Activated gamma-delta T cell treated with anti-CD3 and anti-CD28 coated beads, Interleukin-2, amount 50 U/mL, for 16 hours (primary cell): ENCODE measurements at places on chromosomes 4 and X.

DNA sequence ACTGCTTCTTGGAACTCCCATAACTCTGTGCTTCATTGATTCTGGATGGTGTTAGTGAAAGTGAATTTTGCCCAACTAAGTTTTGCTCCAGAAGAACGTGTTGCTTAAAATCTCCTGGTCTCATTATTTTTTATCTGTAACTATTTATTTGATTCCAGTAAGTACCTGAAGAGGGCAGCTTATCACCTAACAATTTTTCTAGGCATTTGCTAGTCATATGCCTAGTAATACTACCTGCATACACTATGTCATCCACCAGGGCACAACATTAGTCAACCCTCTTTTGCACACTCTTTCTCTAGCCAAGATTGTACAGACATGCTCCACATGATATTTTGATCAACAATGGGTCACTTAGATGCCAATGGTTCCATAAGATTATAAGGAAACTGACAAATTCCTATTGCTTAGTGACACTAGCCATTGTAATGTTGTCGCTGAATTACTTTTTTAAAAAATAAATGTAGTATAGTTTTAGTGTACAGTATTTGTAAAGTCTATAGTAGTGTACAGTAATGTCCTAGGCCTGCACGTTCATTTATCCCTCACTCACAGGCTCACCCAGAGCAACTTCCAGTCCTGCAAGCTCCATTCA is 499.9 kb upstream of the AADAT start:
- no peak for DNase-seq

- no peak for DNase-seq
Observed at GRCh38 chr4:78336093-78336943, 215.3 kb upstream of the ANXA3 start.

DNA sequence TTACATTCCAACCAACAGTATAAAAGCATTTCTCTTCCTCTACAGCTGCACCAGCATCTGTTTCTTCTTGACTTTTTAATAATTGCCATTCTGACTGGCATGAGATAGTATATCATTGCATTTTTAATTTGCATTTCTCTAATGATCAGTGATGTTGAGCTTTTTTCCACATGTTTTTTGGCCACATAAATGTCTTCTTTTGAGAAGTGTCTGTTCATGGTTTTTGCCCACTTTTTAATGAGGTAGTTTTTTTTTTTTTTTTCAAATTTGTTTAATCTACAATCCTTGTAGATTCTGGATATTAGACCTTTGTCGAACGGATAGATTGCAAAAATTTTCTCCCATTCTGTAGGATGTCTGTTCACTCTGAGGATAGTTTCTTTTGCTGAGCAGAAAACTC is 39.5 kb upstream of the TBC1D19 start:
- DNase-seq, result no peak

DNA sequence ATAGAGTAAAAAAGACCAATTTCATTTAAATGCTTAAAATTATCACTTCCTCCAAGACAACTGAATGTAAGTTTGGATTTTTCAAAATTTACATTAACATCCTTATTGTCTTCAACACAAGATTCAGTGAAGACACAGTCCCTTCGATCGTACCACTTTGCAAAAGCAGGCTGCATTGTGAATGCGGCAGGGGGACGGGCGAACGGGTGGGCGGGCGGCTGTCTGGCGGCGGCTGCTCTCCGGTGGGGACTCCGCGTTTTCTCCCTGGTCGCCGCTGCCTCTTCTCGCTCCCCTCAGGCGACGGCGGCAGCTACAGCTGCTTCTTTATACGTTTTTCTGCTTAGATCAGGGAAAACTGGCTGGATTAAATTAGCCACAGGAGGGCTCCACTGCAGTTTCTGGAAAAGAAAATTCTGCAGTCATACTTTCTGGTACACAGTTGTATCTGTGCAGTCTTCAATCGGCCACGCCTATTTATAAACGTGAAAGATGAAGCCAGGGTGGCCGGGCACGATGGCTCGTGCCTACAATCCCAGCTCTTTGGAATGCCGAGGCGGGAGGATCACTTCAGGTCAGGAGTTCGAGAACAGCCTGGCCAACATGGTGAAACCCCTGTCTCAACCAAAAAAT is 33.9 kb upstream of the HPF1 start:
- DNase-seq, result no peak

- no peak for DNase-seq
Observed at GRCh38 chrX:124257924-124258702, 74.3 kb upstream of the TEX13D start.

DNA sequence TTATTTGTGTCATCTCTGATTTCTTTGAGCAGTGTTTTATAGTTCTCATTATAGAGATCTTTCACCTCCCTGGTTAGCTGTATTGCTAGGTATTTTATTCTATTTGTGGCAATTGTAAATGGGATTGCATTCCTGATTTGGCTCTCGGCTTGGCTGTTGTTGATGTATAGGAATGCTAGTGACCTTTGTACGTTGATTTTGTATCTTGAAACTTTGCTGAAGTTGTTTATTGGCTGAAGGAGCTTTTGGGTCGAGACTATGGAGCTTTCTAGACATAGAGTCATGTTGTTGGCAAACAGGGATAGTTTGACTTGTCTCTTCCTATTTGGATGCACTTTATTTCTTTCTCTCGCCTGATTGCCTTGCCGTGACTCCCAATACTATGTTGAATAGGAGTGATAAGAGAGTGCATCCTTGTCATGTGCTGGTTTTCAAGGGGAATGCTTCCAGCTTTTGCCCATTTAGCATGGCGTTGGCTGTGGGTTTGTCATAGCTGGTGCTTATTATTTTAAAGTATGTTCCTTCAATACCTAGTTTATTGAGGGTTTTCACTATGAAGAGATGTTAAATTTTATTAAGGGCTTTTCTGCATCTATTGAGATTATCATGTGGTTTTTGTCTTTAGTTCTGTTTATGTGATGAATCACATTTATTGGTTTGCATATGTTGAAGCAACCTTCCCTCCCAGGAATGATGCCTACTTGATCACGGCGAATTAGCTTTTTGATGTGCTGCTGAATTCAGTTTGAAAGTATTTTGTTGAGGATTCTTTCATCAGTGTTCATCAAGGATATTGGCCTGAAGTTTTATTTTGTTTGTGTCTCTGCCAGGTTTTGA is 72.7 kb upstream of the BOD1L1 start:
- DNase-seq, result no peak

DNA sequence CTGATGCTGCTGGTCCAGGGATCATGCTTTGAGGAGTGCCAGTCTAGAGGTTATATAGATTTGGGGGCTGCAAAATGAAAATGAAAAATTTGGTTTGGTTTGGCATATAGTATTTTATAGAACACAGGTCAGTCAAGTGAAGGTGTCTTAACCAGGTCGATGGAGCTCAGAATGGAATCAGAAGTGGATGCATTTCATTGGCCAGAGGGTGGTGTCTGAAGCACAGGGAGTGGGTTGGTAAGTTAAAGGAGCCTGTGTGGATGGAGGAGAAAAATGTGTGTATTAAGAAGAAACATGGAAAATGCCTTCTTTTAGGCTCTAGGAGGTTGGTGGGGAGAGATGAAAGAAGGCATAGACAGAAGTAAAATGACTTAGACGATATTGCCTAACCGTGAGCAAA is 8.6 kb downstream of the GALNT7 start:
- no peak for DNase-seq

GRCh38 chrX:1106478-1107210 is 105.8 kb downstream of the CRLF2 start:
- DNase-seq, result no peak

DNA sequence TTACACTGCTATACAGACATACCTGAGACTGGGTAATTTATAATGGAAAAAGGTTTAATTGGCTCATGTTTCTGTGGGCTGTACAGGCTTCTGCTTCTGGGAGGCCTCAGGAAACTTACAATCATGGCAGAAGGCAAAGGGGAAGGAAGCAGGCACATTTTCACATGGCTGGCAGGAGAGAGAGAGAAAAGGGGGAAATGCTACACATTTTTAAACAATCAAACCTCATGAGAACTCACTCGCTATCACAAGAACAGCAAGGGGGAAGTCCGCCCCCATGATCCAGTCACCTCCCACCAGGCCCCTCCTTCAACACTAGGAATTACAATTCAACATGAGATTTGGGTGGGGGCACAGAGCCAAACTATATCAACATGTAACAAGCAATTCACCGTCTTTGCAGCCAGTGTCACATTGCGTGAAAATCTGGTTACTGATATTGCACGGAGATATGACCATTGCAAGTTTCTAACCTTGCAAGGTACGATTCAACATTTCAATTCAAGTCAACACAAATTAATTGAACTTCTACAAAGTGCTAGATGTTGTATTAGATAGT is 61.7 kb upstream of the RELL1 start:
- no peak for DNase-seq

DNA sequence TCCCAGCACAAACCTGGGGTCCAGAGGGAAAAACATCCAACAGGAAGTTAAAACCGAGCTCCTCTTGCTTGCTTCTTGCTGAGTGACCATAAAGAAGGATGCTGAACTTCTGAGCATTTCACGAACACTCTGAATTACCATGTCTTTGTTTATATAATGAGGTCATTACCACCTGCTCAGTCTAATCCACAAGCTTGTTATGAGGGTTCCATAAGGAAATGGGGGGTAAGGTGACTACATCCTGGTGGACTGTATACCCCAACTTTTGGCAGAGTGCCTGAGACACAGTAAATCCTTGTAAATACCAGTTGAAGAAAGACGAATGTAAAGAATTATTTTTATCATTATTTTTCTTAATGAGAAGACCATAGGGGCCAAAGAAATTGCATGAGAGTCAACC is 16.8 kb downstream of the CCDC149 start:
- DNase-seq, result no peak

GRCh38 chr4:88619971-88620370 is 27.7 kb downstream of the HERC3 start:
- no peak for DNase-seq

GRCh38 chr4:146059151-146059550 is 116.4 kb upstream of the LSM6 start:
- DNase-seq, result no peak

DNA sequence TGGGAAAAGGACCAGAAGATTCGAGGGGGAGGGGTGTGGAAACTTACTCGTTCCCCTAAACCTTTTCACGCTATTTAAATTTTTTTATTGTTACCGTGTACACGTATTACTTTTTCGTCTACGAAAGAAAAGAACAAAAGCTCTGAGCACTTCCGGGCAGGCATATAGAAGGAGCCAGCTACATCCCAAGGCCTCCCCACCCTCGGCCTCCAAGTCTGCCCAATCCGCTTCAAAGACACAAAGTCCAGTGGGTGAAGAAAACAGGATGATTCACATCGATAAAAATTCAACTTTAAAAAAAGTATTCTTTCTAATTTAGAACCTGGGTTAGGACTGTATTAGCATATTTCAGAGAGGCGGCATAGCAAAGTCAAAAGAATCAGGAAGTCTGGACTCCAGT is 23.1 kb downstream of the SEL1L3 start:
- DNase-seq, result no peak

GRCh38 chr4:29113960-29114359 is 1606.2 kb upstream of the PCDH7 start:
- no peak for DNase-seq

DNA sequence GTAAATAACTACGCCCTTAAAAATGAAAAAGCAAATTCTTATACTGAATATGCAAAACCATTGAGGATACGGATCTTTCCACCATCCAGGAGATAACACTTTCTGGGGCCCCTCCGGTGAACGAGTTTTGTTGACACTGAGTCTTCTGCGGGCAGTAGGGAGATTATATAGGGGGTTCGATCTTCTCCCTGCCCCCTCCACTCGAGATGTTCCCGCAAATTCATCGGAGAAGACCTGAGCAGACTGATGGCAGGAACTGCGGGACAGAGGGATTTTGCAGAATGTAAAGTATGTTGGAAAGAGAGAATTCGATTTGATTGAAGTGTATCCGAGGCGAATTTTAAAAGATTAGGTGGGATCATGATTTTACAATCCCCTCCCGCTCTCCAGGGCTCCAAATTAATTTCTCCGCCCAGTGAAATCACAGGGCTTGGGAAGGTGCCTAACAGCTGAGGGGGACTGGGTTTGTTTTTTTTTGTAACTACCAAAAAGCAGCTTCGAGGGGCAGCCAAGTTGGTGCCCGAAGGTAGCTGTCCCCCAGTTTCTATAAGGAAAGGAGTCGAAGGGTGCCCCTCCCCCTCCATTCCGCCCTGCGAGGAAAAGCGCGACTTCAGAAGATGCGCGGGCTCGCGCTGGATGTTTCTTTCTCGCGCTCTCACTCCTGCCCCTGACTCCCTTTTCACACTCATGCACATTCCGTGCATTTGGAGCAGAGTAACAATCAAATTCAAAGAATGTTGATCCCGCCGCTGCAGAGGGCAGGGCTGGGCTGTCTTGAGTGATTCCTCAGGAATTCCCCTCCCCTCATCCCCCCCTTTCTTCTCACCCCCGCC is 1.2 kb downstream of the TMEM255A start:
- no peak for DNase-seq

- DNase-seq, result no peak
Observed at GRCh38 chr4:113290666-113291065, 241.2 kb downstream of the ANK2 start.
